ENCODE measurements at places on chromosomes 12 and 14. TPM values are rescaled to one million over a fixed set of nuclear protein-coding genes. Genes with fewer than 3 reads are reported as not detected.

Gene GNB3
- 6.2 TPM for total RNA-seq

Gene GDF3
- not detected for total RNA-seq

Gene ACSM4
- not detected for total RNA-seq

Gene POLR3B
- 18.6 TPM for total RNA-seq

Gene TAS2R9
- not detected for total RNA-seq

Gene COX6A1
- 260 TPM for total RNA-seq

Gene CKAP4
- total RNA-seq = 356 TPM

Gene ADCY4
- total RNA-seq = 0.66 TPM

Gene PIWIL1
- not detected for total RNA-seq

Gene SELPLG
- 2.1 TPM for total RNA-seq

Gene HOXC4
- 2.0 TPM for total RNA-seq

Gene BEGAIN
- total RNA-seq = 0.14 TPM

Gene GPR132
- total RNA-seq = not detected

Gene CLECL1
- total RNA-seq = not detected

Gene DNAL1
- 10.3 TPM for total RNA-seq

Gene KCNJ8
- not detected for total RNA-seq

Gene ZNF384
- total RNA-seq = 30.6 TPM

Gene POTEM
- not detected for total RNA-seq

Gene RNASE7
- not detected for total RNA-seq

Gene B3GNT4
- total RNA-seq = 0.22 TPM

Gene RERG
- total RNA-seq = 0.88 TPM

Gene KCNK10
- total RNA-seq = not detected

Gene ZFYVE21
- 23.3 TPM for total RNA-seq

Gene SMARCD1
- 89.6 TPM for total RNA-seq

Gene RNF212B
- not detected for total RNA-seq

Gene RSRC2
- total RNA-seq = 44.2 TPM

Gene GPRC5D
- total RNA-seq = not detected

Gene RFLNA
- 3.1 TPM for total RNA-seq

Gene DYRK2
- 35.6 TPM for total RNA-seq

Gene ERP27
- total RNA-seq = not detected

Gene TEX52
- total RNA-seq = not detected

Gene FAM186B
- total RNA-seq = 0.14 TPM

Gene EPYC
- not detected for total RNA-seq

Gene KRT72
- not detected for total RNA-seq

Gene DCN
- 1,080 TPM for total RNA-seq

Gene KCNC2
- not detected for total RNA-seq

Gene CCDC175
- not detected for total RNA-seq

Gene PTPRO
- 0.72 TPM for total RNA-seq

Gene KRT1
- total RNA-seq = not detected

Gene E2F7
- 46.2 TPM for total RNA-seq

Gene G2E3
- 7.0 TPM for total RNA-seq

Data from placental pericyte (primary cell).